Activated T-cell treated with anti-CD3 and anti-CD28 coated beads for 1 hour (primary cell): ENCODE measurements at places on chromosomes 7 and 10.

DNA sequence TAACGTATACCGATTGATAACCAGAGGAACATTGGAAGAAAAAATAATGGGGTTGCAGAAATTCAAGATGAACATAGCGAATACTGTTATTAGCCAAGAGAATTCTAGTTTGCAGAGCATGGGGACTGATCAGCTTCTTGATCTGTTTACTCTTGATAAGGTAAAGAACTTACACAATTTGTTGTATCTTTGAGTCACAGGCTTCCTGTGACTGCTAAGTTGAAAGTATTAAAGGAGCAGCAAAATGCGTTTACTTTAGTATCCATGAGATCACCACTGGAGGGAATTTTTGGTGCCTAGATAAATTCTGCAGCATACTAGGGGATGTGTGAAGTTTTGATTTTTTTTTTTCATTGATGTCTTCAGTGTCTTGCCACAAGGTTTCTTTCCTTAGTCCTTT, 103.6 kb downstream of the BTAF1 start:
- DNase-seq, result no peak

GRCh38 chr7:17444151-17444550, 145.7 kb downstream of the AHR start:
- no peak for DNase-seq

- no peak for DNase-seq
Observed at GRCh38 chr7:43750016-43750887, 8.2 kb upstream of the BLVRA start.

DNA sequence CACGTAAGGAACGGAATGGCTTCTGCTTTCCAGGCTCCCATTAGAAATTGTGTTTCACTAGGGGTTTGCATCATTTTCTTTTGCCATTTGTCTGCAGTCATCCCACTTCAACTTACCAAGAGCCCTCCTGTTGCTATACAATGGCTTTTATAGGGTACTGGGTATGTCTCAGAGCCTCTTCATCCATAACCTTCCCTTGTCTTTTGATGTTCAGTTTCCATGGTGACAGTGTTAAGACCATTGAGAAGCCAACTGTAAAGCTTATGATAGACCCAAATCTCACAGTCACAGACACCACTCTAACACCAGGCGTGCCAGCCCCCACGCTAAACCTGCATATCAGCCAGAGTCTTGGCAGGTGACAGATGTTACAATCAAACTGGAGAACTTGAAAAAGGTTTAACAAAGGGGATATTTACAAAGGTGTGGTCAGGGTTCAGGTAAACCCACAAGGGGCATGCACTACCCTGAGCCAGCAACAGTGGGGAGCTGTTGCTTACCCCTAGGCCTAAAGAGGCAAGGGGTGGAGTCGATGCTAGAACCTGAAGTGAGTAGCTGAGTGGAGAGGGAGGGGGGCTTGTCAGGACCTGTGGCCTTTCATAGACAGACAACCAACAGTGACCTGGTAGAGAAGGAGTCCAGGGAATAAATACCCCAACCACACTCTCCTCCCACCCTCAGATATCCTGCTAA, 53.2 kb upstream of the ABLIM1 start:
- DNase-seq, result no peak

GRCh38 chr10:23158370-23158769, 33.7 kb upstream of the PTF1A start:
- DNase-seq, result peak; percentile 4

GRCh38 chr10:7107285-7107684, 303.5 kb downstream of the SFMBT2 start:
- DNase-seq, result no peak

DNA sequence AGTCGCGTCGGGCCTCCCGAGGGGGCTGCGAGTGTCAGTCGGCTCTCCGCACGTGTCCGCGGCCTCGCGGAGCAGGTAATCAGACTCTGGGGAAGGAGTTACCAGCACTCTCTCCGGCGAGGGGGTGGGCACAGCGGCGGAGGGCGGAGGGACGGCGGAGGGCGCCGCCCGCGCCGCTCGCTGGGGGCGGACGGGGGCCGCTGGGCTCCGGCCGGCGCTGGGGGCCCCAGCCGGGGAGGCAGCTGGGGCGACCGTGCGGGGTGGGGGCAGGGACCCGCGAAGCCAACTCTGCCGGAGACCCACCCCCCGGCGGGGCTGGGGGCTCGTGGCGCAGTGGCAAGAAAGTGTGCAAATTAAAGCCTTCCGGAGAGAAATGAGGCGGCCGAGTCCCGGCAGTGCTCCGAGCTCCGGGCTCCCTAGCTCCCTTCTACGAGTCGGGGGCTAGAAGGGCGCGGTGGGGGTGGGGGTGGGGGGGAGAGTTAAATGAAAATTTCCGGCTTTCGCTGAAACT, at the start of gene CDK6:
TSS of gene CDK6 (minus strand) at position 85 of the 511 bp plus-strand sequence. CDS start 3,250 bp downstream, outside the sequence.
- DNase-seq, result peak; percentile 41

DNA sequence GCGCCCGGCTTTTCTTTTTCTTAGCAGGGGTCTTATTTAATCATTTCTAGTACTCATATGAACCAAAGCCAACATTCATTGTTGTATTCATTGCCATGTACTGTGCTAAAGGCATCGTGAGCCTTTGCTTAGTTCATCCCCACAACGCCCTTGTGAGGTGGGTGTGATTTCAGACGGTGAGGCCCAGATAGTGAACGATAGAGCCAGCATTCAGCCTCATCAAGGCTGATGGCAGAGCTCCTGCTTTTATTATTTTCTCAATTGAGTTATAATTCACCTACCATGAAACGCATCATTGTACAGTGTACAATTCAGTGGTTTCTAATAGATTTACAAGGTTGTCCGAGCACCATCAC, 50.1 kb downstream of the HK1 start:
- no peak for DNase-seq

- DNase-seq, result no peak
Observed at GRCh38 chr7:104972500-104972899, 41.5 kb upstream of the KMT2E start.

- DNase-seq, result no peak
Observed at GRCh38 chr7:126362746-126363145, 890.0 kb downstream of the GRM8 start.

DNA sequence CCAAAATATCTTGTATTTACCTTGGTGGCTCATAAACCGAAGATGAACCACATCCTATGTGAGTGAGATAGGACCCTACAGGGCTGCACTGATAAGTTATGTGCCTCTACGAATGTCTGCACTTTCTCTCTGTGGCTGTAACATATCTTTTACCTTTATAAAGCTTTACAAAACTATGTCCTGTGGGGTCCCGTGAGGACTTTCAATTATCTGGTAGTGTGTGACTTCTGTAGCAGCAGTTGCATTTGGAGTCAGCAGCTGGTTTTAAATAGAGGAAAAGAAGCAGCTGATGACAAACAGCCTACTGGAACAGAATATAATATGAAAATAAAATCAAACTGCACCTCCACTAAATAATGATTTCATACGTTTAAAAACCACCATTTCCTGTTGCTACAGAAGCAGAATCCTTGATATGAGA, 222.4 kb upstream of the GNAI1 start:
- DNase-seq, result no peak

DNA sequence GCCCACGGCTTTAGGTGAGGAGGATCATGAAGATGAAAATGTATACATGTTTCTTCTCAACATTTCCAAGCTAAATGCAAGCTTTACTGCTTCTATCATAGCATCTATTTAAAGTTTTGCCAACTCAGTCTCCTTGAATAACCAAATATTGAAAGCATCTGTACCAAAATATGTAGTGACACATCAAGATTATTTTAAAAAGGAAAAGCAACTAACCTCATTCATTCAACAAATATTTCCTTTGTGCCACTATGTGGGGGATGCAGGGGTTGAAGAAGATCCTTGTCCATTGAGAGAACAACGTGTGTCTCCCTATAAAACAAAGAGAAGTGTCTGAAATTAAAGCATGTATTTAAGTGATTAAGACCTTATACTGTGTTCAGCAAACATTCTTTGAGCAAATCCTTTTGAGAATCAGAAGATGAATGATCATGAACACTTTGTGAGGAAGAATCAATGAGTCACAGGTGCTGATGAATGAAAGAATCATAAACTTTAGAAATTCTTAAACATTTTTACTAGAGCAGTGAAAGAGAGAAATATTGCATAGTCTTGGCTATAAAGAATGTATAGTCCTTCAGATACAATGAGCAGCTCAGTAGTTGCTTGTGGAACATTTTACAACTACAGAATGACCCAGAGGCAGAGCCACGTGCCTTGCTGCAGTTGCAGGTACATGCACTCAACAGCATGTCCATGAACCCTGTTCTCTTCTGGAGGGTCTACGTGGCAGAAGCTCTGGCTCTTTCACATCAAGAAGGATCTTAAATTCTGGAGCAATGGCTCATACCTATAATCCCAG, 13.9 kb downstream of the TAS2R60 start:
- no peak for DNase-seq

DNA sequence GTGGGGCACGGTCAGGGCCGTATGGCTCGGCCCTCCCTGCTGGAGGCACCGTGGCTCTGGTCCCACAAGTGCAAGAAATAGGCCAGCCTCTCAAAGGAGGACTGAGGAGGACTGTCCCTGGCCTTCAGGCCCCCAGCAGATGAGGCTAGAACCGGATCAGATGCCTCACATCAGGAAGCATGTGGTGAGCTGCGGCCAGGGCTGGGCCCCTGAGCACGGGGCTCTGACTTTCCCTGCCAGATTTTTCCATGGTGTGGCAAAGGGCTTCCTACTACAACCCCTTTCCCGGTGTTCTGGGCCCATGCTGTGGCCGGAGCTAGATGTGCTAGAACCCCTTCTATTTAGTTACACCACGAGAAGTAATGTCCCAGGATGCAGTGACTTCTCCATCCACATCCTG, 100.4 kb downstream of the TCERG1L start:
- DNase-seq, result no peak

DNA sequence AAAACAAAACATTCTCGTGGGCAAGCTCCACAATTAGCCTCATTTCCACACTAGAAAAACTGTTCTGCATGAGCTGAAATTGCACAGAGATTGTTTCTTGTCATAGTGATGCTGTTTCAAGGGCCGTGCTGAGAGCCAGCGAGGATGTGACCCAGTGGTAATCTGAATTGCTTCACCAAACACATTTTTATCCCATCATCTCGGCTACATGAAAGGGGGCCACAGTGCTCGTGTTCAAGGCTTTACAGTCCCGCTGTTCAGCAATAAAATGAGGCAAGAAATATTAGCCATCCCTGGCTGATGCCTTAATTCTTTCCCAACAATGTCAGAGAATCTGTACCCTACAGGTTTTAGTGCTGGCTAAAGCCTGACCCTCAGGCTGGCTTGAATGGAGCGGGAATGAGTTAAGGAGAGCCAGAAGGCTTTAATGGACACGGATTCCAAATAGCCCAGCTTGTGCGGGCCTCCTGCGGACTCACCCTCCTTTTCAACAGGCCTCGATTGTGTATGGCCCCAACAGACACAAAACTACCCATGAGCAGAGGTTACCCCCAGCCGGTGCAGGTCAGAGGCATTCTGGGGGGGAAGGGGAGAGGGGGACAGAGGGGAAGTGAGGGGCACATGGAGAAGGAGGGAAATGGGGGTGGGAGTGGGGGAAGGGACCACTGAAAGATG, 2.0 kb upstream of the GDF10 start:
- DNase-seq, result no peak

GRCh38 chr7:123492485-123492884, 41.9 kb downstream of the IQUB start:
- no peak for DNase-seq

- no peak for DNase-seq
Observed at GRCh38 chr10:73501651-73502050, 5.8 kb upstream of the PPP3CB start.

DNA sequence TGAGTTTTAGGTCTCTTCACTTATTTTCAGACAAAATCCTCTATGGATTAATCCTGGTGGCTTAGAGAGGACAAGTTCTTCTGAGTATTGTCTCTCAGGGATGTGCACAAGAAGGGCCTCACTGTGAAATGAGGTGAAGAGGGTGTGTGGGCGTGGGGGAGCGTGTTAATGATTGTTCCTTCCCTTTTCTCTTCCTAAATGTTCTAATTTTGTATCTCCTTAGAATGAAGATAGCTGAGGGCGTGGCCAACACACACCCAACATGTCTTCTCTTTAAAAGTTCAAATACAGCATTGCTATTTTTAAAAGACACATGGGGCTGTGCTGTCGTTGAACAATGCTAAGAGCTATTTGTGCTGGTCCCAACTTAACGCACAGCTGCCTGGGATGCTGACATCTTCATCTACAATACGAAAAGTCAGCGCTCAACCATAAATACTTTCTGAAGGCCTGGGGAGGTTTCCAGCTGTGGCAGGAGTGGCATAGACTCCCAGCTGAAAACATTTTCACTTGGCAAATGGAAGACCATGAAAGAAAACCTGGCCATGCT, 135.9 kb downstream of the JCAD start:
- DNase-seq, result no peak

- no peak for DNase-seq
Observed at GRCh38 chr10:61729596-61729995, 66.9 kb downstream of the CABCOCO1 start.

GRCh38 chr10:12556039-12556438, 206.7 kb downstream of the CAMK1D start:
- no peak for DNase-seq

GRCh38 chr10:61891906-61892585, 9.5 kb upstream of the ARID5B start:
- DNase-seq, result no peak

GRCh38 chr7:28480595-28480994, 68.3 kb downstream of the CREB5 start:
- DNase-seq, result no peak

GRCh38 chr10:22230158-22230833, 12.5 kb upstream of the EBLN1 start:
- no peak for DNase-seq

DNA sequence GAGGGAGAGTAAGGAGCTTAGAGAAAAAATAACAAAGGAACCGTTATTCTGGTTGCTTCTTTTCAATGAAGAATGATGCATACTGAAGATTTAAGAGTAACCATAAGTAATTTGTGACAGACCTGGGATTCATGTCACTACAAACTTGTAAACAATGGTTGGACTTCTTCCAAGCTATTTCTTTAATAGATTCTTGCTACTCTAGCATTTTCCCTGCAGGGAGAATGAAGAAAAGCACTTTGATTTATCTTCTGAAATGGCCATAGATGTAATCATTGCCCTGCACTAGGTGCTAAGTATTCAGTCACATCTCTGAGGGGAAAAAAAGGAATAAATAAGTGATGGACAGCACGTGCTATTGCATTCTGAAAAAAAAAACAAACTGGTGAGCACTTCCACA, 606.6 kb upstream of the LRRN3 start:
- no peak for DNase-seq
